Activated T-helper 2 cell treated with anti-CD3 and anti-CD28 coated beads, Interferon-gamma antibody, Interleukin-2, Interleukin-4, amounts not matched to agents 10 μg/mL and 5 μg/mL and 100 μg/mL, durations not matched to agents 14 hours and 24 hours and 36 hours (primary cell): ENCODE measurements at places on chromosomes 12 and 14. TPM values are rescaled to one million over a fixed set of nuclear protein-coding genes. Genes with fewer than 3 reads are reported as not detected.

- H3K36me3 ChIP-seq: no peaks in the 10 kb centered on the region
- DNase-seq: no peak
- no peak overlapping the region for H3K27ac ChIP-seq
- no peaks in the 10 kb centered on the region for H3K27me3 ChIP-seq
Measured at GRCh38 chr12:109444259-109444658, 32.8 kb downstream of the KCTD10 start.

- H3K27ac ChIP-seq: no peak overlapping the region
- H3K36me3 ChIP-seq: no peaks in the 10 kb centered on the region
- H3K4me1 ChIP-seq: no peaks in the 10 kb centered on the region
Measured at GRCh38 chr12:77584860-77585259, 245.8 kb upstream of the NAV3 start.

Gene PRB2
- total RNA-seq: not detected in 2 replicates

Gene EAPP
- total RNA-seq: 35.2 and 36.6 TPM in 2 replicates

DNA sequence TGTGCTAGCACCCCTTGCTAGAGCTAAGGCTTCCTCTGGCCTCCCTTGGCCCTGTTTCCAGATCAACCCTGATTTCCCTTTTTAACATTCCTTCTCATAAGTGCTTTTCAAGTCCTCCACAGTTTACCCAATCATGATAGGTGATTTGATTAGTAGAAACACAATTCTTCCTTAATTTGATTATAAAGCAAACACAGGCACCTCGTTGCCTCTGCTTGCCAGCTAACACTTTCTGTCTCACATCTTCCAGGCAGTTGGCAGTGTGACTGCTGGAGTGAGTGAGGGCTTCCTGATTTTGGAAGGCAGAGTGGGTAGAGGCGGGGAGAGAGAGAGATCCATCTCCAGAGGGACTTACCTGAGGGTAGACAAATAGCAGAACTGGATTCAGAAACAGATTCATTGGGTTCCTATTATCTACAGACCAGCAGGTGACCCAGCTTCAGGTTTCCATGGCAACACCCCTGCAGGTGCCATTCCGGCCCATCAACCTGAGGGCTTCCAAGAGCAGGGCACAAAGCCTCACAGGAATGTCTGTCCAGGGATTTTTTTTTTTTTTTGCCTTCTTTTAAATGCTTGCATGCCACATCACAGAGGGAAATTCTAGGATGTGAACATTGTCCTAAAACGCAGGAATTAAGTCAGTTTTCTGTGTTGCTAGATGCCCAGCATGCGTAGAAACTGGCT is 77.7 kb downstream of the PLXNC1 start:
- no peak overlapping the region for H3K27ac ChIP-seq
- peaks cover 56% of the 10 kb centered on the region for H3K36me3 ChIP-seq
- DNase-seq: no peak
- no peak overlapping the region for H3K4me3 ChIP-seq

Gene DPY19L2
- total RNA-seq: 0.32 and 0.91 TPM in 2 replicates

DNA sequence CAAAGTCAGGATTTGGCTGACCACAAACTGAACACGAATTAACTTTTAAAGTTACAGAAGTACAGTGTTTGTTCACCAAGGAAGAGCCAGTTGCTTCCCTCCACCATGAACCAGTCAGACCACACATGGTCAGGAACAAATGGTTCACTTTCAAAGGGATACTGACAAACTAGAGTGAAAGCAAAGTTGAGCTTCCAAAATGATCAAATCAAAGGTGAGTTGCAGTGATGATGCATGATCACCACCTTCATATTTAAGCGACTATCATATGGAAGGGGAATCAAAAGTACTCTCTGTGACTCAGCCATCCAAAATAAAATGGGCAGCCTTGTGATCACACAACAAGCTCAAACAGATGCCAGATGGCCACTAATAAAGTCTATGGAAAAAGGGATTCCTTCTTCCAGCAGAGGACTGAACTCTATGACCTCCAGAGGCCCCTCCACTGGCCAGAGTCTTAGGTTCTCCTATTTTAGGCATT is 13.1 kb downstream of the NT5DC3 start:
- no peak overlapping the region for H3K4me3 ChIP-seq
- H3K27ac ChIP-seq: no peak overlapping the region
- peaks cover 5% of the 10 kb centered on the region for H3K4me1 ChIP-seq
- DNase-seq: no peak
- H3K36me3 ChIP-seq: peaks cover 3% of the 10 kb centered on the region

GRCh38 chr14:68270342-68270741 is 450.8 kb downstream of the RAD51B start:
- no peaks in the 10 kb centered on the region for H3K36me3 ChIP-seq
- no peak overlapping the region for H3K4me3 ChIP-seq
- DNase-seq: no peak
- H3K4me1 ChIP-seq: peaks cover 38% of the 10 kb centered on the region

Gene P2RX2
- not detected in 2 replicates for total RNA-seq

GRCh38 chr12:119175081-119175480 is 3.6 kb upstream of the HSPB8 start:
- H3K4me3 ChIP-seq: no peak overlapping the region
- peaks cover 3% of the 10 kb centered on the region for H3K27me3 ChIP-seq
- H3K4me1 ChIP-seq: no peaks in the 10 kb centered on the region
- H3K27ac ChIP-seq: no peak overlapping the region
- no peaks in the 10 kb centered on the region for H3K36me3 ChIP-seq

- no peaks in the 10 kb centered on the region for H3K4me1 ChIP-seq
- DNase-seq: no peak
- H3K27ac ChIP-seq: no peak overlapping the region
- H3K27me3 ChIP-seq: peaks cover 3% of the 10 kb centered on the region
Measured at GRCh38 chr12:64840119-64840518, 15.7 kb downstream of the TBC1D30 start.

DNA sequence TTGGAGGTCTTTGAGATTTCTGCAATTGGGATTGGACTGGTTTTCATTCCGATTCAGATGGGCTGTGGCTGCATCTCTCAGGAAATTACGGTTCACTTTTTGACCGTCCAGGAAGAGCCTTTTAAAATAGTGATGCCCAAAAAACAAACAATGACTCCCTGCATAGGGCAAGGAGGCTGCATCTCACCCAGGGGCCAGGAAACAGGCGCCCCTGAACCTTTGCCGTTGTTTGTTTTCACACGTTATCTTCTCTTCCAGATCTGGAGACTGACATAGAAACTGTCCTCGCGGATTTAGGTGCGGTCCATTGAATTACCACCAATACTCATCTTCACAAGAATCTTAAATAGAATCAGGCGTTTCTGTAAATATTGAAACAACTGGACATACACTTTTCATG is 66.0 kb downstream of the FLRT2 start:
- no peaks in the 10 kb centered on the region for H3K27me3 ChIP-seq
- no peaks in the 10 kb centered on the region for H3K4me1 ChIP-seq
- H3K27ac ChIP-seq: no peak overlapping the region
- H3K36me3 ChIP-seq: no peaks in the 10 kb centered on the region
- no peak for DNase-seq

GRCh38 chr12:88520436-88520820 is 59.8 kb downstream of the KITLG start:
- H3K27ac ChIP-seq: no peak overlapping the region
- no peaks in the 10 kb centered on the region for H3K4me1 ChIP-seq
- H3K27me3 ChIP-seq: no peaks in the 10 kb centered on the region
- no peaks in the 10 kb centered on the region for H3K36me3 ChIP-seq

Gene NUAK1
- total RNA-seq: 0.02 and 0.11 TPM in 2 replicates
